ENCODE measurements at places on chromosomes 5 and 9.

GRCh38 chr9:106277966-106278365 is 583.6 kb downstream of the TMEM38B start:
- no peak for DNase-seq

DNA sequence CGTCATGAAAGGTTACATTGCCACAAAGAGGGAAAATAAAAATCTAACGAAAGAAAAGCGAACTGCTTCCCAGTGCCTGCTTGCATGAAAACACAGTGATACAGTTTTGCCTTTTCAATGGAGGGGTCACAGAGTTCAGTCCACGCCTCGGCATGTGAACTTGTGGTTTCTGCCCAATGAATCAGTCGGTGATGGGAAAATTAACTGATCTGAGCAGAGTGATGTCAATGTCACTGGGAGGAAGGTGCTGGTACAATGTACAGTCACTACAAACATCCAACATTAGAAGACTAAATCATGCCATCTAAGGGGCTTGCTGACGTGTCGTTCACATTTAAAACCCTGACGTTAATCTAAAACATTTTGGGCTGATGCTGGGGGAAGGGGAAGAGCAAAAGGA is 151.8 kb upstream of the MSX2 start:
- DNase-seq, result no peak

DNA sequence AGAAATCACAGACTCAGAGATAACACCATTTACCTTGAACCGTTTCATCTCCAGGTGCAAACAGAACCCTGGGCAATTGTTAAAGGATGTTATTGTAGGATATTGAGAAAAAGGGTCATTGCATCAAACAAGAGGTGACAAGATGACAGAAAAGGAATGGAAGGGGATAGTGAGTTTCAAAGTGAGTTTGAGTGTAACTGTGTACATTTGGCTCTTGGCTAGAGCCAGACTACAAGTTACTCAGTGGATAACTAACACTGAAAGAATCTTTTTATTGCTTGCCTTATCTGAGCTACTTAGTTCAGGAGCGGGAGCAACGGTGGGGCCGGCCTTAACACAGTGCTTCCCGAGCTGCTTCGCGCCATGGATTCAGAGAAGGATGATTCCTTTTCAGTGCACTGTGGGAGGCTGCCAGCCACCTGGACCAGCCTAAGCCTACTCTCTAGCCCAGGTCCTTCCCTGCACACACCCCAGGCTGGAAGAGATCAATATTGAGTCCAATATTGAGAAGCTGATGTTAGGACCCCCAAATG is 193.4 kb downstream of the ATPSCKMT start:
- DNase-seq, result no peak

- DNase-seq, result no peak
Measured at GRCh38 chr5:33588654-33589372, 148.0 kb downstream of the TARS1 start.

- DNase-seq, result peak; percentile 28
Measured at GRCh38 chr9:4318741-4319140, 18.9 kb upstream of the GLIS3 start.

- DNase-seq, result no peak
Measured at GRCh38 chr5:16140417-16140816, 39.2 kb downstream of the MARCHF11 start.

GRCh38 chr9:98993570-98993945 is 49.9 kb downstream of the COL15A1 start:
- DNase-seq, result peak; percentile 63

DNA sequence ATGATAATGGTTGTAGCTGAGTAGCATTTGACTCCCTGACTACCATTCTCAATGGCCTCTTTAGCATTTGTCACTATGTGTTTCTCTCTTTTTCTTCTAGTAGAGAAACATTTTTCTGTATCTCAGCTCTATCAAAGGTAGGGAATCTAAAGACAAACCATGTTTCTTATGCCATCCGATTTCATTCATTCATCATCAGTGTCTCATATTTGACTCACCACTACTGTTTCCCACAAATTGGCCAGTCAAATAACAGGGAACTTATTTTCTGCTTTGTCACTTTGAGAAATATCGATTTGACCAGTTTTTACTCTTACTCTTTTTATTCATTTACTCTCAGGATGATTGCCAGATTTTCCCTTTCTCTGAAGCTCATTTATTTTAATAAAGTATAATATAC is 282.3 kb downstream of the TMEM167A start:
- no peak for DNase-seq

GRCh38 chr9:130862747-130863146 is 27.7 kb downstream of the ABL1 start:
- DNase-seq, result no peak

DNA sequence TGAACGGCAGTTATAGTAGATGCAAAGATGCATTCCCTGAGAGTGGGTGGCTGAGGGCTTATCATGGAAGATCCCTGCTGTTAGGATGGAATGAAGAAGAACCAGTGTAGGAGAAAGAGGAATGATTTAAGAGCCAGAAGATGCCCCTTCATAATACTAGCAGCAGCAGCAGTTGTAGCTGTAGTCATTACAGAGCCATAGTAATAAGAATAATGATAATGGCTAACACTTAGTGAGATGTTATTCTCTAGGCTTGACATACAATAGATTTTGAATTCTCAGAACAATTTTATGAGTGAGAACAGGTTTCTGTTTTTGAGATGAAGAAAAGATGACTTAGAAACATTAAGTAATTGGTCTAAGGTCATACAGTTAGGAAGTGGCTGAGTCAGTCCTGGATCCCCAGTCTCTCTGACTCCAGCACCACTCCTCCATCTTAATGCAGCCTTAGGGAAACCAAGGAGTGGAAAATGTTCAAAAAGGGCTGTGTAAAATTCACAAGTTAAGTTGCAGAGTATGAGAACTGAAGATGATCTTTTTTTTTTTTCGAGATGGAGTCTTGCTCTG is 459.4 kb upstream of the SGCD start:
- DNase-seq, result no peak

- peak; percentile 9 for DNase-seq
Measured at GRCh38 chr9:27569406-27569805, 3.9 kb downstream of the C9orf72 start.

DNA sequence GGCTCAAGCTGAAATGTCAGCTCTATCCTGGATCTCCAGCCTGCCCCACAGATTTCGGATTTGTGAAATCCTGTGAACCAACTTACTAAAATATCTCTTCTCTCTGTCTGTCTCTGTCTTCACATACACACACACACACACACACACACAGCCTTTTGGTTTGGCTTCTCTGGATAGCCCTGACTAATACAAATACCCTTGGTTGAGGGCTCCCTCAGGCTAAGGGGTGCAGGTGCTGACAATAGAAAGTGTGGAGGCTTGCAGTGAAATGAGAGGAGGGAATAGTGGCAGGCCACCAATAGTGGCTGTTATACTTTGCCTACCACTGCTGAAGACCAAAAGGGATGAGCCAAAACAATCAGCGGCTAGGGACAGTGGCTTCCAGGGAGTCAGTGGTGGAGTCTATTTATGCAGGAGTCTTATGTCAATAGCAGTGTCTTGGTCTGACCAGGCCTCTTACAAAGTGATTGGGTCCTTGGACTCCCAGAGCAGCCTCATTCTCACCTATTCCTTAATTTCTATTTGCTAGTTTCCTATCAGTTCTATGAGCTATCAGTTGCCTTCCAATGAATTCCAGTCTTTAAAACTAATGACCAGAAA is 93.2 kb upstream of the GAS1 start:
- no peak for DNase-seq

DNA sequence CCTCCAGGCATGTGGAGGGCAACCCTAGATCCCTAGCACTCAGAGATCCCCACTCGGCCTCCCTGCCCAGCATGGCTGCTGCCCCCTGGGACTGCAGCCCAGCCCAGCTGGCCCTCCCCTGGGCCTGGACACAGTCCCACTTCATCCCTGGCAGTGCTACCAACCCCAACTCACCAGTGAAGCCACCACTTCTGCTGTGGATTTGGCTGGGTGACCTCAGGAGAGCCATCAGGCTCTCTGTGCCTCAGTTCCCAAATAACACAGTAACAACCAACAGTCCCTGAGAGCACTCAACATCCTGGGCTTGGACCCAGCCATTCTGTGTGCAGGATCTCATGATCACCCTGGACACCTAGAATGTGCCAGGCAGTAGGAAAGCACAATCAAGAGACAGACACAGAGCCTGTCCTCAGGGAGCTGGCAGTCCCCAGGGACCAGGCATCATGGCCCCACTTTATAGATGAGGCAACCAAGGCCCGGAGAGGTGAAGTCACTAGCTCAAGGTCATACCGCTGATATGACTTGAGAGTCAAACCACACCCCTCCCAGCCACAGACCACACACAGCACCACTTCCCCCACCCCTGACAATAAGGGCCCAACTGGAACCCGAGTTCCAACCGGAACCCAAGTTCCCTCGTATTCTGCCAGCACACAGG is 4.7 kb upstream of the PSMB7 start:
- DNase-seq, result no peak

DNA sequence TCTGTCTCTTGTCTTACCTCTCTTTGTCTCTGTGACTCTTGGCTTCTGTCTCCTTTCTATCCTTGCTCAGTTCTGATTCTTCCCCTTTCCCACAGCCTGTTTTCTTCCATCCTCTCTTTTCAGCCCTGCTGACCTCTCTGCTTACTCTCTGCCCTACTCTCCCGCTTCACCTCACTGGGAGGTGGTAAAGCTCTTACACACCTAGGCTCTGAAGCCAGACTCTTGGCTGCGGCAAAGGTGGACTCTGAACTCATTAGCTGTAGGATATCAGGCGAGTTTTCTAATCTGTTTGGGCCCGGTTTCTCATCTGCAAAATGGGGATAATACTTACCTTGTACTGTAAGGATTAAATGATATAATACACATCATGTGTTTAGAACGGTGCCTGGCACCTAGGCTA is 11.1 kb downstream of the PCDH1 start:
- no peak for DNase-seq

DNA sequence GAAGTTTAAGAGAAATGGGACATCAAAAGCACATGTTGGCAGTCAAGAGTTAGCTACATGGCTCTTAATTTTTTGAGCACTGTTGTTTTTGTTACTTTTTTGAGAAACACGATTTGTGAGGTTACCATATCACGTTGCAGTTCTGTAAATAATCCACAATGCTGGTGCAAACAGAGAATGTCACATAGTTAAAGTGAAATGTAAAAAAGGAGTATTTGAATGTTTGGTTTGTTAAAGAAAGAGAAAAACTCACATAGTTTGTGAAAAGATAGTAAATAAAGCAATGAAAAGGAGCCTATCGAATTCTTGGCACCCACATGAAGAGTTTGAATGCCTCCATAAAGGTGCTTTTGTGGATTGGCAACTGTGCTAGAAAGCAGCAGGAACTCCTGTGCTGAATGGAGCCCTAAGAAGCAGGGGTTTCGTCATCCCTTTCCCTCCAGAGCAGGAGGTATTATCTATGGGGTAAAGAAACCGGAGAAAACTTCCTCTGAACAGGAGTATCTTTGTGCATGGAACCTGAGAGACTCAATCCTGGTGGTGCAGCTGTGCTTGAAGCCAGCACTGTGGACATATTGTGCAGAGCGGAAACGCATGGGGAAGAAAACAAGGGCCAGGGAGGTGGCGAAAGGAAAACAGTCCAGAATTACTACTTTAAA is 148.5 kb upstream of the OTULINL start:
- no peak for DNase-seq

DNA sequence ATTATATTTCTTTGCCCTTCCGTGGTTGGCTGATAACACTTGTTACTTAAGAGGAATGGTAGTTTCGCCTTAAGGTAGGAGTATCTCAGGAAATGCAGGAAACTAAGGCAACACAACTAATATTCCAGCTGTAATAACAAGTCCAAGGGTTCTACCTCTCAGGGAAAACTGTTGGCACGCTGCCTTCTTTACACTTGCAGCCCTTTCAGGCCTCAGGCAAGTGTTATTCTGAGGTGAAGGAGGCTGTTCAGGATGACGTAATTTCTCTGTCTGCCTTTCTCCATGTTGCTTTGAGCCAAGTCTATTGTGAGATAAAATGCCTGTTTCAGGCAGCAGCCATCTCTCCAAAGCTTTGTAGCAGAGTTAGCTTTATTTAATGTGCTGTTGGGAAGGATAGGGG is 38.0 kb downstream of the VCAN start:
- peak; percentile 86 for DNase-seq

DNA sequence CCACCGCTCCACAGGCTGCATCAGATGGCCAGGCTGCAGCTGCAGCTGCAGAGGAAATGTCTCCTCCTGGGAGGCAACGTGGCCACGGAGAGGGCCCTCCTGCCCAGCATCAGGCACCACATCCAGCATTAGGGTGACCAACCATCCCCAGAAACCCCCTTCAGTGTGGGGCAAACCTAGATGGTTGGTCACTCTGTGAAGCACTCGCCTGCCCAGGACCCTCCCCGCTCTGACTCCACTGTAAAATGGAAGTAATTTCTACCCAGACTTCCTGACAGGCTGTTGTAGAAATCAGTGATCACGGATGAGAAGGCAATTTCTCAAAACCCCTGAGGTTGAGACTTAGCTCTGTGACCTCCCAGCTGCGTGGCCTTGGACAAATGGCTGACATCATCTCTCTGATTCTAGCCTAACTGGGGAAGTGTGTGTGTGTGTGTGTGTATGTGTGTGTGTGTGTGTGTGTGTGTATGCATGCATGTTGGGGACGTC is 31.6 kb downstream of the B4GALT1 start:
- peak; percentile 64 for DNase-seq

- peak; percentile 55 for DNase-seq
Measured at GRCh38 chr5:151924564-151925301, at the start of gene GLRA1. GLRA1 (minus strand) TSS chr5:151924851; CDS start chr5:151924549, 302 bp downstream.

DNA sequence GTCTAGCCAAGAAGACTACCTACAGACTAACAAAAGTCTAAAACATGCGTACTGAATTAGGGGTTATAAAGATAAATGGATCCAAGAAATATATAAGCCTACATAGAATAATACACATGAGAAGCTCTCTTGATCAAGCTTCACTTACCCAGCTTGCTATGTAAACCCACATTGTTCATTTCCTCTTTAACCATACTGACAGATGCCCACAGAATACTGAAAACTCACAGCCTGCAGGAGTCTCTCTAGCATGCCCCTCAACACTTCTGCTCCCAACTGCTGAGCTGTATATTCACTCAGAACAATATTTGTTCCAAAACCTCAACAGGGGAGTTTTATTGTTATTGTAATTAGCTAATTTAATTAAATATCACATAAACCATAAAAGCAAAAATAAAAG is 52.4 kb downstream of the RFX3 start:
- DNase-seq, result no peak

- DNase-seq, result no peak
Measured at GRCh38 chr5:33476992-33477391, 36.2 kb downstream of the TARS1 start.

- DNase-seq, result peak; percentile 89
Measured at GRCh38 chr5:14664270-14665100, at the start of gene OTULIN. OTULIN (plus strand) TSS chr5:14664718; CDS start chr5:14664826, 108 bp downstream.

GRCh38 chr9:20237686-20238085 is 384.6 kb downstream of the MLLT3 start:
- DNase-seq, result no peak
